ENCODE measurements at places on chromosomes 1 and 21. TPM values are rescaled to one million over a fixed set of nuclear protein-coding genes. Genes with fewer than 3 reads are reported as not detected.

CR1 gene
- total RNA-seq, result not detected

IRF6 gene
- total RNA-seq, result not detected

NCF2 gene
- not detected for total RNA-seq

CCSAP gene
- 7.9 TPM for total RNA-seq

RAP1GAP gene
- total RNA-seq, result 3.7 TPM

VANGL2 gene
- 3.0 TPM for total RNA-seq

FMN2 gene
- total RNA-seq, result not detected
